ENCODE measurements at places on chromosomes 3 and 15.

DNA sequence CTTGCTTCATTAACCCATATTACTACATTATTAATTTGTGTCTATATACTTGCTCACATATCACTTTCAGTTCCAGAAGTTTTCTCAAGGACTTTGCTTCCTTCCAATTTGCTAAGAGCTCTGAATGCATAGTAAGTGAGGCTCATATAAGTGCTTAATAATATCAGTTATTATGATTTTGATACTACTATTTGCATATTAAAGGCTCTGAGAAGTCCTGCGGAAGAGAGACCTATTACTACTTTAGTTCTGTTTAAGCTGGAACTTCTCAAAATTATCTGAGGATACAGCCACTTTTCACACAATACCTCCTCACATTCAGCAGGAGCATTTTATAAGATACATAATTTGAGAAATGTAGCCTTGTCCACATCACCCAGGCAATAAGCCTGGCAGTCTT is 81.6 kb downstream of the GJD2 start:
- DNase-seq, result no peak

DNA sequence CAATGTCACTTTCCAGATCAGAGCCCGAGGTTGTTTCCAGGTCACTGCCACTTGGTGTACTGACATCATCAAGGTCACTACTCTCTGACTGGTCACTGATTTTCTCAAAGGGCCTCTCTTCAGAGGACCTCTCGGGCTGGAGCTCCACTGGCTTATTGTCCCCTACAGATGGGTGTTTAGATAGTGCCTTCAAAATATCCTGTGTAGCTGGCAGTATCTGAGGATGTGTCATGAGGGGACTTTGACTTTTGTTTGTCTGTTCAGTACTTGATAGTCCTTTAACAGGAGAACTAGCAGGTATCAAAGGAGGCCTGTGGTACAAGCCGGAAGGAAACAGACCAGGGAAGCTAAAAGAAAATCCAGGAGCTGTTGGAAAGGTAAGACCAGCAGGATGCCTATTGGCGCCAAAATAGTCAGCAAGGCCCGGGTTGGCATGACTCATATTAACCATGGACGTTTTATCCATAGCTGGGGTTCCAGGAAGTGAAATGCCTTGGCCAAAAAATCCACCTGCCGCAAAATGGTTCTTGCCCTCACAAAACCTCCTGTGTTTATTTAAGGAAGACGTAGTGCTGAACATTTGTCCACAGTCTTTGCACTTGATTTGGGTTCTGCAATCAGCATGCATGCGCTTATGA is 547.3 kb downstream of the MECOM start:
- no peak for DNase-seq

DNA sequence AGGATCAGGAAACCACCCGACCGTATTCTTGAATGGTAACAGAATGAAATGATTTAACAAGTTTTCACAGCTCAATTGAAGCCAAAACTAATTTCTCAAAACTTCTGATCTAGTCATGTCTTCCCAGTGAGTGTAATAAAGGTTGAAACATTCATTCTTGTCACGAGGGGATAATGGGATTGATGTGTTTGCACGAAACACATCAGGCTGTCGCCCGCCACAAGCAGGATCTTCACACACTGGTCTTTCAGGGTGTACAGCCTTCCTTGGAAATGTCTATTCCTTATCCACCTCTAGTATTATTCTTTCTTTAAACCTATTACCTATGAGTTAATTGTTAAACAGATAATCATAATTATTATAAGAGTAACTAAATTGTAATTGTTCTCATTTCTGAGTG is 94.3 kb downstream of the KCNAB1 start:
- DNase-seq, result no peak

DNA sequence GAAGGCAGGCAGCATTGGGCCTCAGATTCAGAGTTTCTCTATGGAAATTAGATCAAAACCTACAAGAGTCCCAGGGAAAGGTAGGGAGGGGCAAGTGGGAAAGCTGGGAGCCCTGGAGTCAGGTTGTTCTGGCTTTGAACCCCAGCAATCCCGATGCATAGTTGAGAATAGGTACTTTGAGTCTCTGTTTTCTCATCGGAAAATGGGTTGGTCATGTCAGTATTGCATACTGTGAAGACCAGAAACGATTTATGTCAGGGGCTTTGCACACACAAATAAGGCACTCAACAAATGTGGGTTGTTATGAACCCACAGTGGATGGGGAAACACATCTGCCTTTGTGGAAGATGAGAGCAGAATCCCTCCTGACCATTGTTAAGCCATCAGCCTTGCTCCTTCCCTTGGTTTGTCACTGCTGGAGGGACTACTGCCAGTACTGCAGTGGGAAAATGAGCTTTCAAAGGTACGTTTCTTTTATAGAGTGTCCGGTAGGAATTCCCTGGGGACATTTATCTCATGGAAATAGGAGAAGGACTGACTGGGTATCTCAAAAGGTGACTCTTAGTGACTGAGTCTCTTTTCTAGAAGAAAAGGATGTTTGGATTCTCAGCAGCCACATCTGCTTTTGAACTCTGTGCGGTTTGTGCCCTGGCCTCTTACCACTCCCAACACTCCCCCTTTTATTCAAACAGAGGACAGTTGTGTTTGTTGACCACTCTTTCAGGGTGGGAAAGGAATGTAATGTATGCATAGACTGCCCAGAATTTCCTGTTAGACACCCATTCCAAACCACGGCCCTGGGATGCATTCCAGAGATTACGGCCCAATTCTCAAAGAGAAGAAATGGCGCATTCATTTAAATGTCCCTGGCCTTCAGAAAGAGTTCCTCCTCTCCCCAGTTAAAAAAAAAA is 54.6 kb upstream of the VILL start:
- DNase-seq, result peak; percentile 98

- no peak for DNase-seq
Measured at GRCh38 chr3:83251490-83251889, 1490.0 kb upstream of the GBE1 start.

GRCh38 chr3:11211531-11212298 is 57.4 kb downstream of the HRH1 start:
- DNase-seq, result peak; percentile 41

DNA sequence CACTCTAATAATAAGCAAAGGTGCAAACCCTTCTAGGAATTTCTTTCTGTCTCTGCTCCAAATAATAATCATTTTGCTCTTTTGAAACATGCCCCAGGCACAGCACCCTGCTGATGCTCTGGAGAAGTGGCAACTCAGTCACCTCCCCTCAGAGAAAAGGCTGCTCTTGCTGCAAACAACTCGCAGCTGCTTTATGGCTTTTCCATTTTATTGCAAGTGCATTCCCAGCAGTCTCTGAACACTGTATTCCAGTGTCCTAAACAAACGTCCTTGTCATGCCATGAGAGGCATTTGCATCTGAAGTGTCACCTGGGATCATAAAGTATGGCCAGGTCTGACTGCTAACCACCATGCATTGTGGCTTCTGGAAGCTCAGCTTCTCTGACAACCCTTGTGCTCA is 358.1 kb upstream of the TRIM42 start:
- DNase-seq, result no peak

DNA sequence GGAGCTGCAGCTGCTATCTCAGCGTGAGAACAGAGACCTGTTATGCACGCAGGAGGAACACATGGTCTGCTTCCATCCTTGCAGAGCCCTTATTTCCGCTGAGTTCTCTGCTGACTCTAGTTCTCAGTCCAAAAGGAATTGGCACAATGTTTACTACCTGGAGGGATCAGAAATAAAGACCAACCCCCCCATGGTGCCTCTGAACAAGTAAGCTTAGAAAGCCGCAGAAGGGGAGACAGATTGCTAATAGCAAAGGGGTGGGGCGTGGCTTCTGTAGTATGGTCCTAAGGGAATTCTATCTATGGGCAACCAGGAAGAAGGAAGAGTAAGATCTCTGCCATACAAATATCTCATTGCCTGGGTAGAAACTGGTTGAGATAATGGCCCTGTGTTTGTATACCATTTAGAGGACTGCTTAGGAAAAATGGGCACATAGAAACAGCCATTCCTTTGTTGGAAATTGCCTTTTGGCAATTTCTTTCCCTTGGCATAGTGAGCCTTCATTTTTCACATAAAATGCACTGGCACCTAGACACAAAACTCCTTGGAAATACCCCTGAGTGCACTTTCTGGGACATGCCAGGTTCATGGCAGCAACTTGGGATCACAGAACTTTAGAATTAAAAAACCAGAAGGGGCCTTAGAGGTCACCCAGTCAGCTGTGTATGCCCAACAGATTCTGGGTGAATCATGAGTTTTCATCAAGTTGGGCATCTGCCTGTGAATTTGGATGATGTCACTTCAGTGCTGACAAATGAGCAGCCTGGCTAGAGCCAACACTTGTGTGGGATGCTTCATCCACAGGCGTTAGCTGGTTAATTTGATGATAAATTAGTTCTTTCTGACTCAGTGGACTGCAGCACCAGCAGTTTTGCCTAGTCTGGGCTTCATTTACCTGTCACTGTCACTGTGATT is 57.4 kb upstream of the STXBP5L start:
- no peak for DNase-seq

- DNase-seq, result no peak
Measured at GRCh38 chr15:44530653-44531052, 6.3 kb upstream of the EIF3J start.

GRCh38 chr3:55012091-55012490 is 84.2 kb upstream of the LRTM1 start:
- no peak for DNase-seq

- DNase-seq, result peak; percentile 51
Measured at GRCh38 chr3:41274944-41275668, 75.8 kb downstream of the CTNNB1 start.

- no peak for DNase-seq
Measured at GRCh38 chr15:61130950-61131942, 97.9 kb downstream of the RORA start.

DNA sequence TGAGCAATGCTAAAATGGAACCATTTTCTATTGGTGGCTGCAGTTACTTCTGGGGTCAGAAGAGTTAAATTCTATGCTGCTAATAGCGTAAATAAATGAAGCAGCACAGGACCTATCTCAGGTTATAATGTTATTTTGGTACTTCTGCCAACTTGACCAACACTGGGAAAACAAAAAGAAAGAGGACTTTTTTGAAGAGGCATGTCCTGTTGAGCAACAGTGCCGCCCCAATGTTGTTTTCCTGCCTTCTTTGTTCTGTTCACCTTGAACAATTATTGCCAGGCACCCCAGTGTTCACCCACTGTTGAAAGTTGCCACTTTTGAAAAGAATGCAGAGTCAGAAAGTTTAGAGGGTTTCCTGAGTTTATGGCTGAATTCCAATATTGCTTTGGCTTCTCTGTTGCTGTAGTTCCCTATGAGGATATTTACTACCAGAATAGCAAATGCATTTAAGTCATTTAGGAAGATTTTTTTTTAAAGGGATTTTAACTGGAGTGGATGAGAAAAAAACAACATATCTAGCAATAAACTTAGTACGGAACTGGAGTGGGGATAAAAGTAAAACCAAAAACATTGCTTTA is 679.0 kb upstream of the DPPA4 start:
- DNase-seq, result peak; percentile 3

- no peak for DNase-seq
Measured at GRCh38 chr3:10507331-10507730, 1.9 kb upstream of the ATP2B2 start.

DNA sequence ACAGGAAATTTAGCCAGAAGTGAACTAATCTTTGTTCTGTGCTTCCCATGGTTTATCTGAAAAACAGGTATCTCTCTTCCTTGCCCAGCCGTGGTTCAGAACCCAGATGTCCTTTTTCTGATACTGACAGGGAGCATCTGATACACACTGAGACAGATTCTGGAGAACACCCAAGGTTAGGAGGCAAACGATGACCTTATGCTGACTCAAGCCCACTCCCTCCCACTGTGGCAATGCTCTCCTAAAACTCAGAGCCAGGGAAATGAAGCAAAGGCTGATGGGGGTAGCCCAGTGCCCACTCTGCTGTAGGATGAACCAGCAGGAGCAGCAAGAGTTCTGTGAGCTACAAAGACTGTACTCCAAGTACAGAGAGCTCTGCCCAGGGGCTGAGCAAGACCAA is 225.1 kb downstream of the NTRK3 start:
- DNase-seq, result no peak

DNA sequence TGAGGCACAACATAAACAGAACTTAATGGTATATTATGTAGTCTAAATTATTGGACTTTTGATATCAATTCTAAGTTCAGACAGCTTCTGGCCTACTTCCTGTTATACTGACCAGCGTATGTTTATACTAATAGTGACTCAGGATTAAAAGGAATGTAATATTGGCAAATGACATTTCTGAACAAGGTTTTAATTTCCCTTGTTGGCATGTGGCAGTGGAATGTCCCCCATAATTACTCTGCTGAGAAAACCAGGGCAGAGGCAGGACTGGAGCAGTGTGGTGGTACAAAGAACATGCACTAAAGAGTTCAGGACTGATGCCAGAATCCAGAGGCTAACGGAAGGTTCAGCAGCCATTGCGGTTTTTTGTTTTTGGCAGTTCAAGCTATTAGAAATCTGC is 184.0 kb downstream of the KCNAB1 start:
- DNase-seq, result peak; percentile 65

DNA sequence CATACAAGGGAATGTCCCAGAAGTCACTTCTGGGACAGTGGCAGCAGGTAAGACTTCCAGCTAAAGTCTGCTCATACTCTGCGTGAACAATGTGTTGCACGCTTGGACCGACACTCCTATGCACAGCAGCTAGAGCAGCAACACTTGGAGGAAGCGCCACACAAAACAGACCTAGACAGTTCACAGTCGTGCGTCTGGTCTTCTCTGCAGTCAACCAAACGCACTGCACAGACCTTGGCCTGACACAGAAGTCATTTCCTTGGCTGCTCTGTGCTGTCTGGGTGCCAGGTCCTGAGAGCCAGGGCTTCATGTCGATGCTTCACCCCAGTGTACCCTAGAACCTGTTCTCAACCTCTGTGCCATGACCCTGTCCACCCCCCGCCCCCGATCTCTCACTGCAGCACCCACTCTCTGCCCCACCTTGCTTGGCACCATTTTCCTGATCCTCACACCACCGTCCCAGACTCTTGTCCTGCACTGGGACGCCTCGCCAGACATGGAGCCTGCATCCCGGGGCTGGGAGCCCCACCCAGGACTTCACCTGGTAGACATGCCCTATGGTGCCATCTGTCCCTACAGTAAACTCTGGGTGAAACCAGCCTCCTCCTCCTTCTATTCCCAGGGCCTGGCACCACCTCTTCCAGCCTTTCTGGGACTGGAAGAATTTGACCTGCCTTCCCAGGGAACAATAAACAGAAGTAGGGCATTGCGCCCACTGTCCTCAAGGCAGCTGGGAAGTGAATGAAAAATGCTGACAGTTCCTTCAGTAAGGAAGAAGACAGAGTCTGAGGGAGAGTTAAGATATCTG is 3.1 kb downstream of the ATP10A start:
- DNase-seq, result no peak
